ENCODE measurements at places on chromosomes 6 and 20. TPM values are rescaled to one million over a fixed set of nuclear protein-coding genes. Genes with fewer than 3 reads are reported as not detected.

DNA sequence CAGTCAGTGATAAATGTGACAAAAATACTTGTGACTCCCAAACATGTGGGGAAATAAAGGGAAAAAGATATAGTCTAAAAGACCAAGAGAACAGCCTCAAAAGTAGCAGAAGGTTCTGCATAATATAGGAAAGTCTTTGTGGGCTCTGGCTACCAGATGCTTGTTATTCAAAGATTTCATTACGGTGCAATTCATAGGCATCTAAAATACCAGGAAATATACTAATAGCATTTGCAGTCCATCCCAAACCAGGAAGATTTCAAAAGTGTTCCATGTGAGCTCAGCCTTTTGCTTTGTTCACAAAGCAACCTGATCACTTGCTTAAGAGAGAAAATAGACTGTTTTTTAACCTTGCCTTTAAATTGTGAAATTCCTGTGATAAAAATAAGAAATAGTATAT is 506.7 kb upstream of the MARCKS start:
- no peaks in the 10 kb centered on the region for H3K36me3 ChIP-seq
- H3K27me3 ChIP-seq, result no peaks in the 10 kb centered on the region
- H3K4me1 ChIP-seq, result peaks cover 14% of the 10 kb centered on the region
- no peak overlapping the region for H3K4me3 ChIP-seq
- H3K27ac ChIP-seq, result no peak overlapping the region

- no peak overlapping the region for H3K4me3 ChIP-seq
- H3K27ac ChIP-seq, result no peak overlapping the region
- no peaks in the 10 kb centered on the region for H3K36me3 ChIP-seq
- H3K27me3 ChIP-seq, result no peaks in the 10 kb centered on the region
Observed at GRCh38 chr20:24747881-24748595, 201.0 kb upstream of the CST7 start.

DNA sequence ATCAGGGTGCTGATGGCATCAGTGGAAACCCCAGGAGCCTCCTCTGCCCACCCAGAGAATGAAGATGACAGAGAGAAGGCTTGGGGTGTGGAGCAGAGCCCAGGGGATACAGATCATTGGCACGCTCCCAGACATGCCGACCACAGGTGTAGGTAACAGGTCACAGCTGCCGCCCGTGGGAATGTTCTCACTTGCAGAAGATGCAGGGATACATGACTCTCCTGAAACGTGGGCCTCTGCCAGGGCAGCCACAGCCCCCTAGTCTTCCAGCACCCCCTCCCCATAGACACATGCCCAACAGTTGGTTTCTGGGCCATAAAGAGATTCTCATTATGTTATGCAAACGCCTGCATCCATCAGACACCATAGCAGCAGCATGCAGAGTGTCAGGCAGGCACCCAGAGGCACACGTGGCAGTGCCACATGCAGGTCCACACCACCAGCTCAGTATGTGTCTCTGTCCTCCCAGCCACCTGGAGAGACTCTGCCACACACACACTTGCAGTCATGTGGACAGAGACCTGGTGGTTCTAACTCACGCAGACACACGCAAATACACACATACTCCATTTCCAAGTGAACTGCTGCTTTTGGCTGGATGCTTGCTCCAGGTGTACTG is 45.5 kb downstream of the LRFN2 start:
- no peak for DNase-seq
- no peaks in the 10 kb centered on the region for H3K27me3 ChIP-seq
- no peak overlapping the region for H3K27ac ChIP-seq

The CAPN11 gene
- total RNA-seq, result not detected

The HSPA1L gene
- total RNA-seq, result 0.33 TPM

The EYA4 gene
- 5.3 TPM for total RNA-seq

The SSTR4 gene
- total RNA-seq, result not detected

The CPXM1 gene
- 2.3 TPM for total RNA-seq

Data from body of pancreas (tissue), 4 donors.